ENCODE measurements at places on chromosomes 2 and 18.

DNA sequence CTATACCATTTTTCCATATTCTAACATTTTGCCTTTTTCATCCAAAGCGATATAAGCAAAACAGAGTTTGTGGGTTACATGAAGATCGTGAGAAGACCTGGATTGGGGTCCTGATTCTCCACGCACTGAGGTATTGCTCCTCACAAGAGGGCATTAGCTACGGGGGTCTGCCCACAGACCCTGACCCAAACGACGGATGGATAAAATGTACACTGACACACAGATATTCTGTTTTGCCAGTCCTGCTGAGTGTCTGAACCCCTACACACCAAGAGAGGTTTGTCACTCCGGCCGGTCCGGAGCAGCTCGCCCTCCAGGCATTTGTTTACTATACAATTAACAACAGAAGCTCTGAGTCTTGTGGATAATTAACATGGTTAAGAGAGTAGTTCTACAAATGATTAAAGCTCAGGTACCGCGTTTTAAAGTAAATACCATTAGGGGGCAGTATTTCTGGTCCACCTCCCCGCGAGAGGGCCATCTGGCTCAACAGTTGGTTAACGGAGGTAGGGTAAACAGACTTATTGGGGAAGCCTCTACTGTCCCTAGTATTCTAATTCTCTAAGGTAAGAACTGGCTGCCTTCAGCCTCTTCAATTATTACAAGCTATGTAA is 28.4 kb downstream of the SCYGR8 start:
- DNase-seq, result no peak

GRCh38 chr2:45329045-45329677 is 281.9 kb downstream of the SRBD1 start:
- DNase-seq, result no peak

- no peak for DNase-seq
These were observed 92.6 kb upstream of the CERS6 start for GRCh38 chr2:168363347-168364092.

DNA sequence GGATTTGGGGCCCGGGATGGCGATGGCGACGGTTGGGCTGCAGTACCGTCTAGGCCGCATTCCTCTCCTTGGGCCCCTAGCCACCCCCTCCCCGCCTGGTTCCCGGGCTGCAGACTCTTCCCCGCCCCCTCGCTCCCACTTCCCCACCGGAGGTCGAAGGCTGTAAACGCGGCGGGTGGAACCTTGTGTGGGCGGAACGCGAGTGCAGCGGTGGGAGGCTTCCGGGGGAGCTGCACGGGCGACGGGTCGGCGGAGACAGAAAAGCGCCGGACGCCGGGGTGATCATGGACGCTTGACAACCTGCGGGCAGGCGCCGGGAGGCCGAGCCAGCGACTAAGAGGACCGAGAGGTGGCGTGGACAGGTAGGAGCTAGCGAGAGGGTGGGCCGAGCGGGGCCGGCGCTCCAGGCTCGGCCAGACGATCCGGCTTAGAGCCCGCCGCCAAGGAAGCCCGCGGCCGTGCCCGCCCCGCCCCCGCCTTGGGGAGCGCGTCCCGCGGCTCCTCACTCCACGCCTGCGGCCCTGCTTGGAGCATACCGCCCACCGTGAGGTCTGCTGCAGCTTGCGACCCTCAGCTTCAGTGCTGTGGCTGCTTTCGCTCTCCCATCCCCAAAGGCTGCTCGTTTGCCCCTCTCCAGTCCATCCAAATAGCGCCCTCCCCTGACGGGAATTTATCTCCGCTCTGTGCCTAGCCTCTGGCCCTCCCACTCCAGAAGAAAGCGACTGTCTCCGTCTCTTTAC is at the start of gene COPS7B:
Gene COPS7B, plus strand, starts transcription at position 269 of the 740 bp plus-strand sequence. CDS start 2,126 bp downstream, outside the sequence.
- peak; percentile 91 for DNase-seq

- DNase-seq, result no peak
These were observed 260.3 kb downstream of the AFF3 start for GRCh38 chr2:99881901-99882591.

- no peak for DNase-seq
These were observed 32.9 kb downstream of the MTERF4 start for GRCh38 chr2:241068942-241069810.

DNA sequence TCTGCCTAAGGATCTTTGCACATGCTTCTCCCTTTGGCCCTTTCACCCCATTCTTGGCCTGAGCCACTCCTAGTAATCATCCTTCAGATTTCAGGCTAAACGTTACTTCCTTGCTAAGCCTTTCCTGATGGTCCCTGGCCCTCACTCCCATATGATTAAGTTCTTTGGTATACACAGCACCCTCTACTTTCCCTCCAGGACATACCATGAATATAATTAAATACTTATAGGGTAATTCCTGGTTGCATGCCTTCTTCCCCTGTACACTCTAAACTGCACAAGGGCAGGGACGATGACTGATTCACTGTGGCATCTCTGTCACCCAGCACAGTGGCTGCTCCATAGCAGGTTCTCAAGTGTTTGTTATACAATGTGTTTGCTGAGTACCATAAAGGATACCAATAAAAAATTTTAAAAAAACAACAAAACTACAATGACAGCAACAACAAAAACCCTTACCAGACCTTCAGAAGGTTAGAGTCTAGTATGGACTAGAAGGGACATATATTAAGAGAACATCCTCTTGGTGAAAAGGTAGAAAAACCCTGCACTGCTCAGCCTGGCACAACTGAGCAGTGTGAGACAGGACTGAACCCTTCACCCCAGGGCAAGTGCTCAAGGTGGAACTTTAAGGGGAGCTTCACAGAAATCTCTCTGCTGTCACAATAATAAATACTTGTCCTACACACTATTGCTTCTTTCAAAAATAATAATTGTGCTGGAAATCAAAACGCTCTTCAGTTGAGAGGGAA is 76.2 kb downstream of the AAK1 start:
- no peak for DNase-seq

DNA sequence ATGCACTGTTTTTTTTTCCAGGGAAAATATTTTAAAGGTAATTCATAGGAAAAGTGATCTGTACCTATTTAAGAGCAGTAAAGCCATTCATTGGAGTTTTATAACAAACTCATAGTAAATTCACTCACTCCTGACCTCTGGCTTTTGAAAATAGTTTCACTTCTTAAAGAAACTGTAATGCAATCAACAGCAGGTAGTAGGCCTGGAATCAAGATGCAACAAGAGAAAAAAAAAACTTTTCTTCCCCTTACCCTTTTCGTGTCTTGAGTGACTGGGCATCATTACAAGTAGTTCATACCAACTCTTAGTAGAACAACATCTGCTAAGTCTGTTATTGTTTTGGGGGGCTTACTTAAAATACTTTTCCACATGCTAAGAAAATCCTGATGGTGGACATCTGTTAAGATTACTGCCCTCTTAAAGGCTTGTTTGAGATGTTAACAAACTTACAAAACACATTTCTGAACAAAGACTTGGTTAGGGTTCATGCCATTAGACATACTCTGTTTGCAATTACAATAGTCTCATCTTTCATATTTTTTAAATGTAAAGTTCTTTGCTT is 164.1 kb upstream of the FOSL2 start:
- DNase-seq, result no peak

DNA sequence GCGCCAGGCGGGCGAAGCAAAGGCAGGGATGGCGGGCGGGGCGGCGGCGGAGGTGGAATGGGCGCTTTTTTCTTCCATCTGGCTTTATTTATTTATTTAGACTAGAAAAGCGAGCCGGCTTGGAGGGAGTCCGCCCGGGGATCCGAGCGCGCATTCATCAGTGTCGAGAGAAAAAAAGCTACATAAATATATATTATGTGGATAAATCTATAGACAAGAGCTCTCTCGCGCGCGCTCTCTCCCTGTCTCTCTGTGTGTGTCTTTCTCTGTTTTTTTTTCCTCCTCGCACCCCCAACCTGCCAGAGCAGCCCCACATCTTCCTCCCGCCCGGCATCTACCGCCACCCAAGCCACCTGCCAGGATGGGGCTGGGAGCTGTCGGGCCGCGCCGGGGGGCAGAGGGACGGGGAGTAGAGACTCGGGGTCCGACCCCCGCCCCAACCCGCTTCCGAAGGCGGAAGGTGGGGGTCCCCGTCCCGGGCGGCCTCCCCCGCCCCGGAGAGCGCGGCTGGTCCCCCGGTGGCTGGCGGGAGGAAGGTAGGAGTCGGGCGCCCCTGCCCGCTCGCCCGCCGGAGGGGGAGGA is 972 bp upstream of the CELF4 start:
- no peak for DNase-seq

DNA sequence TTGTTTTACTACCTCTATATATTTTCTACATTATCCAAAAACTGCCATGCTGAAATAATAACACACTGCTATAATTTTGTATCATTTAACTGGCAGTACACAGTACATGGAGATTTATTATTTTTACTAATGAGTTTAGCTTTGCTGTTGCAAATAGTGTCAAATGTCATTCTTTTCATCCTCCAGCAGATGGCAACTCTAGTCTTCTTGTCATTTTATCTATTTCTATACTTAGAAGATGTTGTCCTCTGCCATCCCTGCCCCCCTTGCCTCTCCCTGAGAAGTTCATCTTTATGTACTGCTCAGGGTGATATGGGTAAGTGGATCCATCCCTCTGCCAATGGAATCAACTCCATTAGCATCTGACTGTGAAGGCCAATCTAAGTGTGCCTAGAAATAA is 21.7 kb upstream of the LRRTM1 start:
- DNase-seq, result no peak

DNA sequence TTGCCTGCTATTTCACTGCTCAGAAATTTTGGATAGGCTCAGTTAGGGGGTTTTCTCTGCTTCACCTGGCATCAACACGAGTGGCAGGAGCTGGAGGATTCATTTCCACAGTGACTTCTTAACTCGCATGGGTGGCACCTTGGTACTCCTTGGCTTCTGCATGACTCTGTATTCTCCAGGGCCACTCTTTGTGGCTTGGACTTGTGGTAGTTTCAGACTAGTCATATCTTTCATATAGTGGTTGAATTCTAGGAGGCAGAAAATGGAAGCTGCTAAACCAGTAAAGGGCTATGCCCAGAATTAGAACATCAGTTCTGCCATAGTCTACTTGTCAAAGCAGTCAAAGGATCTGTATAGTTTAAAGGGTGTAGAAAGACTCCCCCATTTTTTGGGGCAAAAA is 6.8 kb downstream of the MAIP1 start:
- DNase-seq, result no peak

GRCh38 chr2:96024336-96025193 is 10.2 kb downstream of the GPAT2 start:
- no peak for DNase-seq

DNA sequence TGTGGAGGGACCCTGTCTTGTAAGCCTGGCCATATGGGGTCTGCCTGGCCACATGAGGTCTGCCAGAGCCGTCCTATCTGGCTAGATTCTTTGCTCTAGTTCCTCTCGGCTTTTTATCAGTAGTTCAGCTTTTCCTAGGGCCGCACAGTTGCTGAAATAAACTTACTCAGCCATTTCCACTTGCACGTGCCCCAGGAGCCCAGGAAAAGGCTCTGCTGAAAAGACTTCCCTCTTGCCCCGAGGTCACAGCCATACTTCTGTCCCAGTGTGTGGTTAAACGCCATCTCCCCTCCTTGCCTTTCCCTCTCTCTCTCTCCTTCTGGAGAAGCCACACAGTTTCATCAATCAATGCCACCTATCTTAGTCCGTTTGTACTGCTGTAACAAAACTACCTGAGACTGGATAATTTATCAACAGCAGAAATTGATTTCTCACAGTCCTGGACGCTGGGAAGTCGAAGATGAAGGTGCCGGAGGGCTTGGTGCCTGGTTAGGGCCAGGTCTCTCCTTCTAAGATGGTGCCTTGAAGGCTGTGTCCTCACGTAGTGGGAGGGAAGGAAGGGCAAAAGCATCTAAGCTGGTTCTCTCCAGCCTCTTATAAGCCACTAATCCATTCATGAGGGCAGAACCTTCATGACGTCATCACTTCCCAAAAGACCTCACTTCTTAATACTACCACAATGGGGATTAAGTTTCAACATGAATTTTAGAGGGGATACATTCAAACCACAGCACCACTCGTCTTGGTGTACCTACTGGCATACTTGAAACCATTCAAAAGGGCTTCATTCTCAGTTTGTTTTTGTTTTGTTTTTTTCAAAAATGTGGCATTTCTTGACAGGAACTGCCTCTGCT is 11.2 kb upstream of the GALM start:
- no peak for DNase-seq

DNA sequence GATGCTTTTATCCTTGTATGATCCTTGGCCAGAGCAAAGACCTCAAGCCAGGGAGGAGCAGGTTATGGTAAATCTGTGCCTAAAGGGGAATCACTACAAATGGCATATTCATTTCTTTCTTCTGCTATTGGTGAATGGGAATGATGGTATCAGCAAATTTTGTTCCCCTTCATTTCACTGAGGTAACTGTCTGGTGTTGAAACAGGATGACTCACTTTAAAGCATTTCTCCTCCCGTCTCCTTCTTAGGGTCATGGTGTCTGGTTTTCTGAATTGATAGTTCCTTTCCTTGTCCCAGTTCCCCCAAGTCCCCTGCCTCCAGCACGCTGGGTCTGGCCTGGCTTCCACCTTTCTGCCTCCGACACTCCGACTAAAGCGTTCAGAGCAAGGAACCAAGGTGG is 109.2 kb downstream of the MREG start:
- no peak for DNase-seq

DNA sequence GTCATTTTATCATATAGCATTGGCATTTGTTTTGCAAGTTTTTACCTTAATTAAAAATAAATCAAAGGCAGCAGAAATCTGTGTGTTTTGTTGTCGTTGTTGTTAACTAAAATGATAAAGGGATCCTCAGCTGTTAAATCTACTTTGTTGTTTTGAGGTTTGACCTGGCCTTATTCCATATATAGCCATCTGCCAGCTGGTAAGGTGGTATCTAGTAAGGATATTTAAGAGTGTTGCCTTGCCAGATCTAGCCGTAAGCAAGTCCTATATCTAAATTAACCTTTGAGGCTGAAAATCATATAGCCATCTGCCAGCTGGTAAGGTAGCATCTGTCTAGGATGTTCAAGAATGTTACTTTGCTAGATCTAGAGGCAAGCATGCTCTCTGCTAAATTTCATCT is 56.6 kb downstream of the BMPR2 start:
- no peak for DNase-seq

GRCh38 chr2:12205086-12205485 is 458.7 kb downstream of the LPIN1 start:
- DNase-seq, result no peak

GRCh38 chr2:55929476-55929875 is 5.9 kb upstream of the EFEMP1 start:
- DNase-seq, result no peak

DNA sequence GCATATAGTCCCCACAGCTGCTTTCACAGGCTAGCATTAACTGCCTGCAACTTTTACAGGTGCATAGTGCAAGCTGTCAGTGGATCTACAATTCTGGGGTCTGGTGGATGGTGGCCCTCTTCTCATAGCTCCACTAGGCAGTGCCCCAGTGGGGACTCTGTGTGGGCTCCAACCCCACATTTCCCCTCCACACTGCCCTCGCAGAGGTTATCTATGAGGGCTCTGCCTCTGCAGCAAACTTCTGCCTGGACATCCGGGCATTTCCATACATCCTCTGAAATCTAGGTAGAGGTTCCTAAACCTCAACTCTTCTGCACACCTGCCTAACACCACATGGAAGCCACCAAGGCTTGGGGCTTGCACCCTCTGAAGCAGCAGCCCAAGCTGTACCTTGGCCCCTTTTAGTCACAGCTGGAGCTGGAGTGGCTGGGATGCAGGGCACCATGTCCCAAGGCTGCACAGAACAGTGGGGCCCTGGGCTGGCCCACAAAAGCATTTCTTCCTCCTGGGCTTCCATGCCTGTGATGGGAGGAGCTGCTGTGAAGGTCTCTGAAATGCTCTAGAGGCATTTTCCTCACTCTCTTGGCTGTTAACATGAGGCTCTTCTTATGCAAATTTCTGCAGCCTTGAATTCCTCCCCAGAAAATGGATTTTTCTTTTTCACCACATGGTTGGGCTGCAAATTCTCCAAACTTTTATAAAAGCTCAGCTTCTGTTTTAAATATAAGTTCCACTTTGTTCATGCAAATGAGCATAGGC is 59.3 kb downstream of the KDM3A start:
- DNase-seq, result no peak

GRCh38 chr2:39392672-39393071 is 44.4 kb downstream of the MAP4K3 start:
- no peak for DNase-seq
